ENCODE measurements at places on chromosomes 1 and 21. TPM values are rescaled to one million over a fixed set of nuclear protein-coding genes. Genes with fewer than 3 reads are reported as not detected.

The IFI6 gene
- 12.7 TPM for total RNA-seq

The C1QB gene
- total RNA-seq, result not detected

The PSMA5 gene
- 62.9 TPM for total RNA-seq

The PALMD gene
- total RNA-seq, result not detected

The EDN2 gene
- not detected for total RNA-seq

The PIGR gene
- total RNA-seq, result 1.1 TPM

The NMNAT1 gene
- total RNA-seq, result 8.9 TPM

The LRRC53 gene
- total RNA-seq, result not detected

The GREM2 gene
- total RNA-seq, result not detected

The PLA2G2C gene
- total RNA-seq, result 0.10 TPM

The MYOC gene
- total RNA-seq, result not detected

The JTB gene
- total RNA-seq, result 99.1 TPM

The DAB1 gene
- total RNA-seq, result not detected

The CLEC20A gene
- 4.7 TPM for total RNA-seq

The NBPF3 gene
- total RNA-seq, result 4.2 TPM

The ASCL5 gene
- total RNA-seq, result not detected

The CD84 gene
- 63.9 TPM for total RNA-seq

The BARHL2 gene
- not detected for total RNA-seq

The CYP4B1 gene
- not detected for total RNA-seq

The SH2D1B gene
- 0.15 TPM for total RNA-seq

The ADORA1 gene
- total RNA-seq, result not detected
